ENCODE measurements at places on chromosomes 12 and 14. TPM values are rescaled to one million over a fixed set of nuclear protein-coding genes. Genes with fewer than 3 reads are reported as not detected.

The CIDEB gene
- total RNA-seq = 2.7 TPM

The PROX2 gene
- total RNA-seq = not detected

The ACVRL1 gene
- total RNA-seq = not detected

The MAP1LC3B2 gene
- 1.1 TPM for total RNA-seq

The NDRG2 gene
- 8.1 TPM for total RNA-seq

The CELA1 gene
- not detected for total RNA-seq

The SERPINA12 gene
- not detected for total RNA-seq

The FGF6 gene
- total RNA-seq = not detected
